Dermis microvascular lymphatic vessel endothelial cell (primary cell): ENCODE measurements at places on chromosomes 2 and 18. TPM values are rescaled to one million over a fixed set of nuclear protein-coding genes. Genes with fewer than 3 reads are reported as not detected.

Gene SH2D6
- total RNA-seq, result under 0.01 TPM in 2 replicates

Gene IL36G
- total RNA-seq, result not detected in 2 replicates

Gene CDC42EP3
- 8.2 and 9.1 TPM in 2 replicates for total RNA-seq

Gene RALB
- 181 and 182 TPM in 2 replicates for total RNA-seq

Gene UGT1A8
- total RNA-seq, result not detected in 2 replicates

Gene DYNAP
- total RNA-seq, result not detected in 2 replicates

Gene CHN1
- 9.8 and 9.9 TPM in 2 replicates for total RNA-seq

Gene SERPINB7
- not detected in 2 replicates for total RNA-seq

Gene DSEL
- 8.5 and 19.3 TPM in 2 replicates for total RNA-seq

Gene TNFRSF11A
- 23.1 and 42.5 TPM in 2 replicates for total RNA-seq

Gene BMP10
- not detected in 2 replicates for total RNA-seq

Gene LOXHD1
- total RNA-seq, result under 0.01 TPM in 2 replicates
